Stimulated activated naive B cell treated with anti-CD40 and anti-IgM and Interleukin-4, amounts not matched to agents 10 μg/mL and 1 μg/mL and 100 μg/mL, for 72 hours (primary cell): ENCODE measurements at places on chromosomes 5 and 9.
A peak's percentile ranks its signal among the peaks of the same experiment; 100 is the strongest.

GRCh38 chr9:130128251-130128650 is 44.0 kb upstream of the NCS1 start:
- peak; percentile 75 for DNase-seq
- H3K4me3 ChIP-seq: peak overlapping the region; percentile 79
- H3K36me3 ChIP-seq: peaks cover 39% of the 10 kb centered on the region
- peak overlapping the region; percentile 100 for H3K27ac ChIP-seq
- peaks cover 42% of the 10 kb centered on the region for H3K4me1 ChIP-seq
- no peaks in the 10 kb centered on the region for H3K27me3 ChIP-seq

DNA sequence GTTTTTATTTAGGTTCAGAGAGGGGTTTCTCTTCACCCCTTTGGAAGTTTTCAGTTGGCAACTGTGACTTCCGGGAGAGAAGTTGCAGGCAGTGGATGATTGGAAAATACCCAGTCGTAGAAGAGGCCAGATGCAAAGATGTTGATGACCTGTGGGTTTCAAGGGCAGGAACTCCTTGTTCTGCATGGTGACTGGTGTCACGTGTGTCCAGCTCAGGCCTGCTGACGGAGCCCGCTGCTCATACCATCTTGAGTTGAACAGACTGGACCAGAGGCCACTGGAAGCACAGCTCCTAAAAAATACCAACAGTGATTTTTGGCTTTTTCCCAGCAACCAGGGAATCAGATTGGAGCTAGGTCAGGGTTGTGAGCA is 243.9 kb upstream of the KLF4 start:
- no peak overlapping the region for H3K4me3 ChIP-seq
- peaks cover 5% of the 10 kb centered on the region for H3K27me3 ChIP-seq
- no peaks in the 10 kb centered on the region for H3K4me1 ChIP-seq
- DNase-seq: no peak
- no peak overlapping the region for H3K27ac ChIP-seq
- no peaks in the 10 kb centered on the region for H3K36me3 ChIP-seq

DNA sequence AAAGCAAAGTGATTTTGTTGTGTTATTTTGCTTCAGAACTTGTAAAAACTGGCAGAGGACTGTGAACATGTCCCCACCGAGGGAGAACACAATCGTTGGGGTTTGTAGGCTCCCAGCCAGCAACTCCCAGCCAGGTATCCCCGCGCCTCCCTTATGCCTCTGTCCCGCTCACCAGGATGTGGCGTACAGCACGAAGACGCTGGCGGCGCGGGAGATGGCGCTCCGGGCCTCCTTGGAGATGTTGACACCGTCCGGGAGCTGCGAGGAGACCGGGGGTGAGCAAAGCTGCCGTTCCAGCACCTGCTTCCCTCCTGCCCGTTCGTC is 630 bp downstream of the POLE3 start:
- H3K4me1 ChIP-seq: peaks cover 32% of the 10 kb centered on the region
- no peak for DNase-seq
- H3K36me3 ChIP-seq: peaks cover 19% of the 10 kb centered on the region
- H3K27ac ChIP-seq: peak overlapping the region; percentile 100
- peak overlapping the region; percentile 98 for H3K4me3 ChIP-seq

GRCh38 chr5:10701567-10702039 is 59.4 kb downstream of the DAP start:
- DNase-seq: no peak
- H3K27me3 ChIP-seq: no peaks in the 10 kb centered on the region
- H3K36me3 ChIP-seq: peaks cover 35% of the 10 kb centered on the region
- peaks cover 41% of the 10 kb centered on the region for H3K4me1 ChIP-seq

GRCh38 chr5:40518485-40518917 is 161.2 kb upstream of the PTGER4 start:
- peaks cover 13% of the 10 kb centered on the region for H3K4me1 ChIP-seq
- no peak overlapping the region for H3K4me3 ChIP-seq
- H3K36me3 ChIP-seq: no peaks in the 10 kb centered on the region
- DNase-seq: no peak
- H3K27ac ChIP-seq: no peak overlapping the region
- no peaks in the 10 kb centered on the region for H3K27me3 ChIP-seq

GRCh38 chr5:72602696-72603685 is 95.8 kb upstream of the ZNF366 start:
- H3K27me3 ChIP-seq: peaks cover 6% of the 10 kb centered on the region
- peaks cover 5% of the 10 kb centered on the region for H3K36me3 ChIP-seq
- no peak for DNase-seq
- peaks cover 9% of the 10 kb centered on the region for H3K4me1 ChIP-seq
